ENCODE measurements at places on chromosomes 3 and 15. TPM values are rescaled to one million over a fixed set of nuclear protein-coding genes. Genes with fewer than 3 reads are reported as not detected.

DNA sequence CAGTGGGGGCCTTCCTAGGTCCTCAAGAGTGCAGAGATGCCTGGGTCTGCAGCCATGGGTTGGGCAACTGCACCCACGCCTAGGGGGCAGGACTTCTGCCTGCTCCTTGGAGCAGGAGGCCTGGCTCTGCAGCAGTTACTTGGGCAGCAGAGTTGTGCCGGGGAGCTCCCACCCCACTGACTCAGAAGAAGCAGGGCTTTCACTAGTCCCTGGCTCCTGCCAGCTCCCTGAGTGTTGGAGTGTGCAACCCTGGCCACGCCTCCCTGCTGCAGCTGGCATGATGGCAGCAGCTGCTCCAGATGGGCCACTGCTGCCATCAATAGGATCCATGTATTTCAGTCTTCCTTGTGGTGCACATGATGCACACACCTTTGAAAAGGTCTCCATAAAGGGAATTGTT is 40.6 kb upstream of the KCNH8 start:
- H3K27me3 ChIP-seq, result no peaks in the 10 kb centered on the region
- DNase-seq, result no peak
- no peak overlapping the region for H3K27ac ChIP-seq
- no peaks in the 10 kb centered on the region for H3K4me1 ChIP-seq

DNA sequence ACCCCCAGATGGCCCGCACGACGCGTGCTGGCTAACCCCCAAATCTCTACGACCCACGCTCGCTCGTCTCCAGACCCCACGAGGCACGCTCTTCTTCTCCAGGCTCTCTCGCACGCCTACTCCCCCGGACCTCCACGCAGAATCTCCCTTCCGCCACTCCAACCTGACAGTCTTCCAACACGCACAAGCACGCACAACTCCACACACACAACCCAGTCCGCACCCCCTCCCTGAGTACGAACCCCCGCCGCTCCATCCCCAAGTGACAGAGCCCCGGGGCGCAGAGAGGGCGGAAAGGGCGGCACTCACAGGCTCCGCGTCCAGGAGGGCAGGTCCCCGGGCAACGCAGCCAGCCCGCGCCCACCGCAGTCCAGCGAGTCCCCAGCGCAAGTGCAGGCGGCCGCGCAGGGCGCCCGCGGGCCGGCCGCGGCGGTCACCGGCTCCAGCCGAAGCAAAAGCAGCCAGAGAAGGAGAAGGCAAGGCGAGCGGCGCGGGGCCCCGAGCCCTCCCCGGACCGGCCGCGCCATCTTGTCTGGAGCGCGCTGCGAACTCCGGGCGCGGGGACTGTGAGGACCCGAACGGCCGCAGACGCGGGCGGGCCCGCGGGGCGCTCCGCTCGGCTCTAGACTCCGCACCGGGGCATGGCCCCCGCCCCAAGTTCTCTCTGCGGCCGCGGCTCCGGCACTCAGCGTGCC is 794 bp downstream of the LRIG1 start:
- peaks cover 50% of the 10 kb centered on the region for H3K27me3 ChIP-seq
- DNase-seq, result no peak

DNA sequence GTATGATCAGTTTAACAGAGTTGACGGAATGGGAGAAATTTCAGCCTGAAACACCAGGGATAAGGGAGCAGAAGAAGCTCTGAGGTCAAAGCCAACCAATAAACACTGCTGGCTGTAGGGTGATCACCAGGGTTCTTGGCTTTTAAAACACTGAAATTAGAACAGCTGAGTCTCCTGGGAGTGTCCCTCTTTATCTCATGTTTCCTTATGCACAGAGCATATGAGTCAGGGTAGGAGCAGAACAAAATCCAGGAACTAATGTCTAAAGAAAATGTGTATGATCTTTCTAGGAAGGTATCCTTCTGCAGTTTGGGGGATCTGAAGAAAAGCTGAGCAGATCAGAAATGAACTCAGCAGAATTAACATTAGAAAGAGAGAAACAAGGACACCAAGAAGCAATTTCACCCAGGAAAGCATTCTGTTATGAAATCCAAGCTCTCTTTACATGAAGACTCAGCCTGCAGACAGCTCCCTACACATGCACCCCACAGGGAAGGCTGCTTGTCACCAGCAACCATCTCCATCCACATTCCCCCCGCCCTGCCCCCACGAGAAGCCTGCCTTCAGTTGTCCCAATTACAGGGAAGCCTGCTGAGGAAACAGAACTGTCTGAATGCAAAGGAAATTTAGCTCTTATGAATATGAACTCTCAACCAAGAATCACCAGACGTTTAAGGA is 469.7 kb downstream of the PDCD6IP start:
- H3K36me3 ChIP-seq, result no peaks in the 10 kb centered on the region
- H3K27ac ChIP-seq, result no peak overlapping the region
- peaks cover 20% of the 10 kb centered on the region for H3K4me1 ChIP-seq
- DNase-seq, result no peak
- no peaks in the 10 kb centered on the region for H3K27me3 ChIP-seq

DNA sequence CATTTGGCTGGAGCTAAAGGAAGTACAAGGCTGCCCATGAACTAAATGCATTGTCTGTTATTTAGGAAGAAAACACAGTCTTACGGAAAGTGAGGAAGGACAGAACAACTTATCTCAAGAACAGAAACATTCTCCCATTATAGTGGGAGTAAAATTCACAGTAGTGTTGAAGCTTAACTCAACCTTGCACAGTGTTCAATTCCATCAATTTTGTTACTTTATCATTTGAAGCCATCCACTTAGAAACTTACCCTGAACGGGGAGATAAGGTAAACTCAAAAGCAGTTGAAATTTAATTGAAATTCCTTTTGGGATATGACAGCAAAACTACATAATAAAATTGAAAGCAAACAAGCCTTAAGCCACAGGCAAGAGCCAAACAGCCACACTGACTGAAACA is 186.9 kb downstream of the PCCB start:
- H3K4me1 ChIP-seq, result no peaks in the 10 kb centered on the region
- DNase-seq, result no peak
- H3K4me3 ChIP-seq, result no peak overlapping the region
- peaks cover 11% of the 10 kb centered on the region for H3K36me3 ChIP-seq
- no peak overlapping the region for H3K27ac ChIP-seq

Gene ROPN1
- total RNA-seq, result 0.09 TPM

Gene TPM1
- 22.9 TPM for total RNA-seq

Gene CCDC9B
- total RNA-seq, result 0.28 TPM
